Lung microvascular endothelial cell (primary cell): ENCODE measurements at places on chromosomes 11 and 22.

GRCh38 chr11:115334932-115335788 is 169.1 kb downstream of the CADM1 start:
- DNase-seq = peak; percentile 47

GRCh38 chr22:24685531-24686190 is 82.7 kb downstream of the GGT1 start:
- DNase-seq = peak; percentile 30

DNA sequence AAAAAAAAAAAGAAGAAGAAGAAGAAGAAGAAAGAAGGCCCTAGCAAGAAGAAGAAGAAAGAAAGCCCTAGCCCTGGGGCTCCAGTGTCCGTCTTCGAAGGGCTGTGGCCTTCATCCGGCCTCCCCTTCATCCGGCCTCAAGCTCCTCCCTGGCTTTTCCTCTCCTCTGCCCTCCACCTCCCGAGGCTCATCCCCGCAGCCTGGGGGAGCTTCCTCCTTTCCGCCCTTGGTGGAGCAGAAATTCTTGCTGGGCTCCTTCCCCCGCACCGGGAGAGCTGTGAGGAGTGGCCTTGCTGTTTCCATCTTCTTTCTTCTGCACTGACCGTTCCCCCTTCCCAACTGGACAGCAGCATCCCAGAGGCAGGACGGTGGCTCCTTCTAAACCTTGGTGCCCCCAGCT is 9.5 kb upstream of the LTO1 start:
- DNase-seq = no peak

DNA sequence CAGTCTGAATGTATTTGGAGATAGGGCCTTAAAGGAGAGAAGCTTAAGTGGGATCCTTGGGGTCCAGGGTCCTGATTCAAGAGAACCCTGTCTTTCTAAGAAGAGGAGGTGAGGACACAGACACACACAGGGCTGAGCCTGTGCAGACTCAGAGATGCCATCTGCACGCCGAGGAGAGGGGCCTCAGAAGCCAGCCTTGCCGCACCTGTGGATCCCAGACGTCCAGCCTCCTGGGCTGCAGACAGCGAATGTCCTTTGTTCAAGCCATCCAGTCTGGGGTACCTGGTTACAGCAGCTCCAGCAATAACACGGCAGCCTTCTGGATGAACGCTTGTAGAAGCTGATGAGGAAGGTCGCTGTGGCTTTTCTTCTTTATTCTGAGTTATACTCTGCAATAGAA is 1086.1 kb downstream of the BRD1 start:
- DNase-seq = no peak

- peak; percentile 5 for DNase-seq
Observed at GRCh38 chr11:85661972-85662664, 2.8 kb downstream of the CREBZF start.

DNA sequence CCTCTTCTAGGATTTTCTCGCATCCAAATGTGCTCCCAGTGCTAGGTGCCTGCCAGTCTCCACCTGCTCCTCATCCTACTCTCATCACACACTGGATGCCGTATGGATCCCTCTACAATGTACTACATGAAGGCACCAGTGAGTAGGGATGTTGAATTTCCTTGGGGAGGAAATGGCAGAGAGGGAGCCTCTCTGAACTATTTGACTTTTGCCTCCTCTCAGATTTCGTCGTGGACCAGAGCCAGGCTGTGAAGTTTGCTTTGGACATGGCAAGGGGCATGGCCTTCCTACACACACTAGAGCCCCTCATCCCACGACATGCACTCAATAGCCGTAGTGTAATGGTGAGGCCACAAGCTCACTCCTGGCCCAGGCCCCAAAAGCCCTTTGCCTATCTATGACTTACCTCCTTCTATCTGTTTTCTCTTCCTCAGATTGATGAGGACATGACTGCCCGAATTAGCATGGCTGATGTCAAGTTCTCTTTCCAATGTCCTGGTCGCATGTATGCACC is 2.5 kb downstream of the TAF10 start:
- DNase-seq = no peak

DNA sequence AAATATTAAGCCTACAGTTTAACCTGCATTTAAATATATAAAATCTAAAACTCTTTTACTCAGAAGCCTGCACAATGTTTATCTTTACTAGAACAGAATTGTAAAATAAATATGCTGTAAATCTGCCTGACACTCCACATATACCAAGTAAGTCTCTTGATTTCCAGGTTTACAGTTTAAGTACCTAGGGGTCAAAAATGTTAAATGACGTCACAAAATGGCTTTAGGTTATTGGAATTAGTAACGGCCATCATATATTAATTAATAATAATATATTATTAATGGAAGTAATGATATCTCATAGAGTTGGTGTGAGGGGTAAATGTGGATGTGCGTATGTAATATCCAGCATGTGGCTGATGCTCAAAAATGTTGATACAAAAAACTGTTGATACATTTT is 114.8 kb upstream of the ANO5 start:
- no peak for DNase-seq

- DNase-seq = no peak
Observed at GRCh38 chr11:45050111-45050510, 96.3 kb upstream of the PRDM11 start.

DNA sequence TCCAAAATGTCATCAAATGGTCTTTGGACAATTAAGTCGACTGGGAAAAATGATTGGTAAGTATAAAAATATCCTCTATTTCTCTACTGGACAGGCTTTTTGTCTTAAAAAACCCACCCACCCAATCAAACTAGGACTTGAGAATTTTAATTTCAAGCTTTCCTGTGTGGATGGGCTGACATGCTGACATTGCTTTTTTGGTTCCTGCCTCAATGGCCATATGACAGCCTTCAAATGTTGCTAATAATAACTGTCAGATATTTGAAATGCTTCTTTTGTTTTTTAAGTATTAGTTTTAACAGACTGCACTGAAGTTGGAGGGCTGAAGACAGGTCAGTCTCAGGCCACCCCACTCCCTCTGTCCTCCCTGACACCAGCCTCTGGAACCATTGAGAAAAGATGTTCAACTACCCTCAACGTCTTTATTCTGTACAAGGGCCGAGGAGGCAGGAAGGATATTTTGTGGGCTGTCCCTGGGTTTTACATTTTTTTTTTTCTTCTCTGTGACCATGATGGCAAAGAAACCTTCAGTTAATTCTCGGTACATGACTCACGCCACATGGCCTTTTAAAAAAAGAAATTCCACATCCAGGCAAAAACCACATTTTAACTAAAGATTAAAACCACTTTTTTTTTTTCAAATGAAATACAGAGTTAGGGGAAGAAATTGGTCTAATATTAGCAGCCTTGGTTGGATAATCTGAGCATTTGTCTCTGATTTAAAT is 130.4 kb downstream of the SLC1A2 start:
- peak; percentile 55 for DNase-seq

DNA sequence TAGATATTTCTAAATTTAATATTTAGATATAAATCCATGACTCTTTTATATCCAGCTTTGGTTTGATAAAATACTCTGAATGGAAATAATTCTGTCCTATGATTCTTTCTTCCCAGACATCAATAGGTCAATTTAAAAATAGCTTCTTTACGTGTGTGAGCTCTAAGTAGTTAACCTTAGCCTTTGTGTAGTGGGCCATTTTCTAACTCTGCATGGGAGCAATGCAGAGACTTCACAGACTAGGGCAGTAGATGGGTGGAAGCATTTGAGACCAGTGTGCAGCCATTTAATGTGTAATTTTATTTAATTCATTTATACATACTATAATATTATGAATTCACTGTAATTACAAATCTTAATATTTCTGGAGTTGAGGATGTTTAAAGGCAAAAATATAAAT is 23.8 kb downstream of the GAS2 start:
- DNase-seq = no peak

DNA sequence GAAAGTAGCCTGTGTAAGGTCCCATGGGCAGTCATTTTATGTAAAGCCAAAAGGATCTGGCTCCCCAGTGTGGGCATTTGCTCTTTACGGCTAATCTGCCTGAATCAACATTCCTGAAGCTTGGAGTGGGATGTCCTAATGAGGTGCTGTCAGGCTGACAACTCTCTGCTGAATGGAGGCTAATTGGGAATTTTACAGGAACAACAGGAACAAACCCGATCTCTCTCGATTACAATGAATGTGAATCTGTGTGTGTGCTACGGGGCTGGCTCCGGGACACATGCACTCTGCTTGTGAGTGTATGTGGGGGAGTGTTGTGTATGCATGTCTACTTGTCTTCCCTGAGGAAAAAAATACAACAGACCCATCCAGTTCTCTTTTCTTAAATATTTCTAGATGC is 415.2 kb downstream of the TENM4 start:
- DNase-seq = no peak

DNA sequence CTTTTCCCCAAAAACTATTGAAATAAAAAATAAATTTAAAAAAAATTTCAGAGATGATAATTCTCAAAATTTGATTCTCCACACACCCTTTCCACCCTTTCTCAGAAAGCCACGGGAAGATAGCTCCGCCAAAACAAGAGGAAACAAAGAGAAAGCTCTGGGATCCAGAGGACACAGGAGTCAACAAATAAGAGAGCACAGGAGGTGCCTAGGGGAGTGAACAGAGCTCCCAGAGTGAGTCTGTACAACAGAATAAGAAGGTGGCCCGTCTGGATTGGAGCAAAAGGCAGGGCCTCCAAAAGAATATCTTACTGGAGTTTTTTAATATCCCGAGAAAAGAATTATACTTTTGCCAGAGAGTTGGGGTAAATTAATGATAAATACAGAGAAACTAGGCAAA is 96.3 kb upstream of the DRD2 start:
- no peak for DNase-seq

- no peak for DNase-seq
Observed at GRCh38 chr11:11504071-11504470, 117.7 kb downstream of the GALNT18 start.
